Naive thymus-derived CD8-positive, alpha-beta T cell (primary cell): ENCODE measurements at places on chromosomes 2 and 18.
A peak's percentile ranks its signal among the peaks of the same experiment; 100 is the strongest.

GRCh38 chr2:62465741-62466502, 40.1 kb downstream of the TMEM17 start:
- no peak overlapping the region for H3K4me3 ChIP-seq
- no peaks in the 10 kb centered on the region for H3K36me3 ChIP-seq

GRCh38 chr2:234164493-234165413, 114.3 kb downstream of the SPP2 start:
- DNase-seq, result peak; percentile 8
- peaks cover 43% of the 10 kb centered on the region for H3K4me1 ChIP-seq
- no peaks in the 10 kb centered on the region for H3K27me3 ChIP-seq
- no peaks in the 10 kb centered on the region for H3K36me3 ChIP-seq

DNA sequence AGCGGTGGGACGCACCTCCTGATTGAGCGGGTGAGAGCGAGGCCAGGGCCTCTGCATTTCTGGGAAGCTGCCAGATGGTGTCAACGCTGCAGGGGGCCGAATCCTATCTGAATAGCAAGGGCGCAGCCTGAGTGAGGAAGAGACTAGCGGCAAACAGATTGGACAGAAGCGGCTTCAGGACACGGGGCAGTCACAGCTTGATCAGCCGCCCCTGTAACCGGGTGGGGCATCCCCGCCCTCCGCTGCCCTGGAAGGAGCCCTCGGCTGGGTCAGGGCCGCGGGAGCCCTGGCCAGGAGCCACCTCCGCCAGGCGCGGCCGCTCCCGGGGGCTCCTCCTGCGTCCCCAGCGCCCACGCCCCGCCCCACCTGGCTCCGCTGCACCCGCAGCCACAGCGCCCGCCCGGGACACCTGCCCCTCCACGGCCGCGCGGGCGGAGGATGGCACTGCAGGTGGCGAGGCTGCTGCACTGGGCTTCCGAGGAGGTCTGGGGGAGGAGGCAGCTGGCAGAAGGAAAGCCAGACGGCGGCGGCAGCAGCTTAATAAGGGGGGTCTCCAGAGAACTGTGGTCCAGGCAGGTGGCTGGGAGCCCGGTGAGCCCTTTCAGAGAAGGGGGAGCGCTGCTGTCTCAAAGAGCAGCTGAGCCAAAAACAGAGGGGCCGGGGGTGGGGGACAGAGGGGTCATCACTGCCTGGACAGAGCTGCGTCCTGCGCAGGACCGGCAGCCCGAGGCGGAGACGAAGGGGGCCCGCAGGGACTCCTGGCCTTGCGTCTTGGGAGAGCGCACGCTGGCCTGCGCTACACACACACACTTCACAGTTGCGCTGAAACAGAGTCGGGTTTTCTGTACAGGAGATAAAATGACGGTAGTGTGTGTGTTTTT, 18.8 kb upstream of the SOX11 start:
- no peak overlapping the region for H3K4me3 ChIP-seq
- H3K4me1 ChIP-seq, result peaks cover 4% of the 10 kb centered on the region
- no peak overlapping the region for H3K27ac ChIP-seq
- DNase-seq, result no peak

- H3K4me3 ChIP-seq, result no peak overlapping the region
- no peaks in the 10 kb centered on the region for H3K4me1 ChIP-seq
- peaks cover 8% of the 10 kb centered on the region for H3K27me3 ChIP-seq
- no peak for DNase-seq
- no peak overlapping the region for H3K27ac ChIP-seq
Observed at GRCh38 chr2:234577191-234577590, 80.3 kb upstream of the ARL4C start.
